ENCODE measurements at places on chromosomes 6 and 20.

DNA sequence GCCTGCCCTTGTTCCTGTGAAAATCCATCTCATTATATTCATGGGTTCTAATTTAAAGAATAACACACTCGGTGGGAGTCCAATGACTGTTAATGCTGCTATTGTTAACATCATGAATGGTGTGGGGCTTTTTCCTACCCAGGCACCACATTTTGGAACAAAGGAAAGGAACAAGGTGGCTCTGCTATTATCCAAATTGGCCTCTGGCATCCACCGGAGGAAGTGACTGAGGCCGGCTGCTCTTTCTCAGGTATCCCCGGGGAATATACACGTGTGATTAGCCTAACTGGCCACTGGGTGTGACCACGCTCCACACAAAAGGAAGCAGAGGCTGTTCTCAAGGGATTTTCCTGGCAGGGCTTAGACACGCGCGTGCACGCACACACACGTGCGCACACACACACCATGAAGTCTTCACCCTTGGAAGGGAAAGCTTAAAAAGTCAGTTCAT, 601.2 kb upstream of the ARID1B start:
- DNase-seq: no peak

- DNase-seq: no peak
Observed at GRCh38 chr6:148138573-148138972, 204.1 kb upstream of the SASH1 start.

GRCh38 chr20:49904440-49905214, 10.7 kb downstream of the SPATA2 start:
- DNase-seq: no peak

DNA sequence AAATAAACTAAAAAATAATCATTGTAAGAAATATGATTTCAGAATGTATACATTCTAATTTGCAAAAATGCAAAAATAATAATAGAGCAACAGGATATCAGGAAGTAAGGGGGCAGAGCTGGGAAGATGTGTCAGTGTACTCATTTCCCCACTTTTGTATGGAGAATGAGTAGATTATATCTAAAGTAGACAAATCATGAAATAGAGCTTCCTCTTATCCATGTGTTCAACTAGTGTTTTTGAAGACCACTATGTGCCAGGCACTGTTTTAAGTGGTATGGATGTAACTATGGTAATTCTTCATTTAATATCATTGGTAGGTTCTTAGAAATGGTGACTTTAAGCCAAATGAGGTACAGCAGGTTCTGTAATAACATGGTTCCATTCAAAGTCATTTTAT, 17.0 kb upstream of the BMP2 start:
- no peak for DNase-seq

DNA sequence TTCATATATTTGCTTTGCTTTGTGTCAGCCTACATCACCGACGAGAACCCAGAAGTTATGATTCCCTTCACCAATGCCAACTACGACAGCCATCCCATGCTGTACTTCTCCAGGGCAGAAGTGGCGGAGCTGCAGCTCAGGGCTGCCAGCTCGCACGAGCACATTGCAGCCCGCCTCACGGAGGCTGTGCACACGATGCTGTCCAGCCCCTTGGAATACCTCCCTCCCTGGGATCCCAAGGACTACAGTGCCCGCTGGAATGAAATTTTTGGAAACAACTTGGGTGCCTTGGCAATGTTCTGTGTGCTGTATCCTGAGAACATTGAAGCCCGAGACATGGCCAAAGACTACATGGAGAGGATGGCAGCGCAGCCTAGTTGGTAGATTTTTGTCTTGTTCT, 28.5 kb downstream of the DSE start:
- no peak for DNase-seq

- DNase-seq: no peak
Observed at GRCh38 chr6:6626187-6626586, 37.7 kb downstream of the LY86 start.

DNA sequence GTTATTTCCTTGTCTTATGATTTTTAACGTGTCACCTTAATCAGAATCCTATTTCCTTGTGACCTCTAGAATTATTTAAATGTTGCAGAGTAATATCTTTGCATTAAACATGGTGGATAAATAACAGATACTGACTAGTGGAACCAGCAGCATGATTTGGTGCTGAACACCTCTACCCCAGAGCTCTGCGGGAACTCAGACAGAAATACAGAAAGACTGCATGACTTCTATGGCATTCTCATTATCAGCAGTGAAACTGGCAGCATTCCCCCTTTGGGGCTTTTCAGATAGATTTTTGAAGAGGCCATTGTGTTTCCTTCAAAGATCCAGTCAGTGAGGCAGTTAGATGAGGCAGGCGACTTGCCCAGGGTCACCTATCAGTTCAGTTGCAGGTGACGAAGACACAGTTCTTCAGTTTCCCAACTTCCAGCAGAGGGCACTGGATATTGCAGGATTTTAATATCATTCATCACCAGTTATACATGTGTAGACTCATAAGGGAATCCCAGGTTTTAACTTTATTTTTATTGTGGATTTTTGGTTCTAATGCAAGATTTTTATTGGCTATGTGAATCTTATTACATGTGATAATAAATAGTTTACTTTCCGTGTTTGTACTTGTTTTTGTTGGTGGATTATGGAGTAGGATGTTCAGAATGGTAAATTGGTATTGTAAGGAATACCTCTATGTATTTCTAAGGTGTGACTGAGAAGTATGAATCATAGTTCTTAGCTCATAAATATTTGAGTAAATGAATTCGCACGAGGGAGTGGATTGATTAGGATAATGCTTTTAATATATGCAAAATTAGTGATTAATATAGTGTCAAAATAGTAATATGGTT, 81.3 kb downstream of the AFDN start:
- no peak for DNase-seq

GRCh38 chr6:121794630-121795029, 359.2 kb downstream of the GJA1 start:
- DNase-seq: no peak

GRCh38 chr6:56242346-56242745, 5.0 kb downstream of the COL21A1 start:
- DNase-seq: no peak

DNA sequence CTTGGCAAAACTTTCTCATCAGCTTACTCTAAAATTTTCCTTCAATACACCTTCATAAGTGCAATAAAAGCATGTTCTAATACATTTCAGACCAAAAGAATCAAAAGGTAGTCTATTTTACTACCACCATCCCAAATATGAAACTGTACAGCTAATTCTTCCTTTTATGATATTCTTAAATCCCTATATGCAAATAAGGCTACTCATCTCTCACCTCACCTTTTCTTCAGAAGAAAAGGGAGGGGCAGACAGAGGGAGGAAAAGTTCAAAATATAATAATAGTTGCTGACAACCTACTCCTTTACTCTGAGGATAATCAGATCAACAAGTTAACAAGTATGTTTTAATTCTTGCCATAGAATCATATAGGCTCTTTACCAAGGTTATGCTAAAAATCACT, 7.4 kb downstream of the C6orf120 start:
- no peak for DNase-seq

GRCh38 chr6:56387621-56388414, 140.4 kb upstream of the COL21A1 start:
- DNase-seq: no peak

DNA sequence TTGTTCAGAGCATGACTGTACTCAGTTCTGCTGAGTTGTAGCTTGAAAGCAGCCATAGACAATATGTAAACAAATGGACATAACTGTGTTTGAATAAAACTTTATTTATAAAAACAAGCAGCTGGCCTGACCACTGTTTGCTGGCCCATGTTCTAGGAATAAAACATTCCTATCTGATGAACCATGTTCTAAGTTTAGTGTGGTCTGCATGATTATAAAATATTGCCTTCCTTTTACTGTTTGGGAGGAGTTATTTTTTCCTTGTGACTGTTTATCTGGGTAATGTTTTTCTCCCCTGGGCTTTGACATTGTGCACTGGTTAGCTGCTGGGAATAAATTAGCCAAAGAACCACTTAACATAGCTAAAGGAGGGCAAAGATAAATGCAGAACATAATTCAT, 55.1 kb downstream of the CDS2 start:
- DNase-seq: no peak

GRCh38 chr6:157233156-157233555, 90.2 kb downstream of the TMEM242 start:
- DNase-seq: no peak

- DNase-seq: no peak
Observed at GRCh38 chr6:137873273-137873762, 6.3 kb downstream of the TNFAIP3 start.

GRCh38 chr6:157613011-157613522, 210.0 kb upstream of the SNX9 start:
- no peak for DNase-seq

DNA sequence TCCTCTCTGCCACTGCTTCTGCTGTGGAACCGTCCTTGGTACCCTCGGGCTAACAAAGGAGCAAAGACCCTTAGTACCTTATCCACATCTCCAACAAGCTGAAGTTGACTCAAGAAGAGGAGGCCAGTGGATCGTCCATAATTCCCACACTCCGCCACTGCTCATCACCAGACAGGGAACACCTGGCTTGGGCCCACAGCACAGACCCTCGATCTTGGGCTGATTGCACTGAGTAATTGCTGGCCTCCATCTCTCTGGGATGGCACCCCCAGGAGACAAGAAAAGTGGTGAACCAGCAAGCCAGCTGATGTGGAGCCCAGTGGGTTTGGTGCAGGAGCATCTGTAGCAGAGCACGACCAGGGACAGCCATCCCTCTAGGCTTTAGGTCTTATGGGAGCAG, 109.4 kb upstream of the GRIK2 start:
- no peak for DNase-seq

GRCh38 chr20:1017677-1018076, 15.6 kb upstream of the RSPO4 start:
- no peak for DNase-seq

DNA sequence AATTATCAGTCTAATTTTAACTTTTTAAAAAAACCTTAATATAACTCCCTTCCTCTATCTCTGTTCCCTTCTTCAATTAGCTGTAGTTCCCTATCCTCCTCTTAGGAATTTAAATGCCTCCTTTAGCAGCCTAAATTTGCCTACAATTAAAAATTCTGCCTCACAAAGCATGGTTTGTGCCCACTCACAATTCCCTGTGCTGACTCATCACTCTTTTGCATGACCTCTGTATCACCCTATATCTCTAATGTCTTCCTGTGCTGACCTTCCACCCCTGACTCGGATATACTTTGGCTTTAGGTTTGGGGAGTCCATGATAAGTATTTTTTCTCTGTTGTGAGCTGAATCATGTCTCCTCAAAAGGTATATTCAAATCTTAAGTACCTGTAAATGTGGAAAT, 253.6 kb downstream of the RNF144B start:
- DNase-seq: no peak

DNA sequence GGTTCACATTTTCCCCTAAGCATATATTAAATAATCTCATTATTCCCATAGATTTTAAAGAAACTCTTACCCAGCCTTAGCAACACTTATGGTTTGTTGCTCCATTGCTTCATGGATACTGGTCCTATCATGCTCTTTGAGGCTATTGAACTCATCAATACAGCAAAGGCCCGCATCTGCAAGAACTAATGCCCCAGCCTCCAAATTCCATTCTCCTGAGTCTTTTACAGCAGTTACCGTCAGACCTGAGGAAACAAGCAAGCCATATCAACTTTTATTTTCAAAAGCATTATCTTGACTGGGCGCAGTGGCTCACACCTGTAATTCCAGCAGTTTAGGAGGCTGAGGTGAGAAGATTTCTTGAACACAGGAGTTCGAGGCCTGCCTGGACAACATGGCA, 37.7 kb upstream of the ASF1A start:
- DNase-seq: no peak

DNA sequence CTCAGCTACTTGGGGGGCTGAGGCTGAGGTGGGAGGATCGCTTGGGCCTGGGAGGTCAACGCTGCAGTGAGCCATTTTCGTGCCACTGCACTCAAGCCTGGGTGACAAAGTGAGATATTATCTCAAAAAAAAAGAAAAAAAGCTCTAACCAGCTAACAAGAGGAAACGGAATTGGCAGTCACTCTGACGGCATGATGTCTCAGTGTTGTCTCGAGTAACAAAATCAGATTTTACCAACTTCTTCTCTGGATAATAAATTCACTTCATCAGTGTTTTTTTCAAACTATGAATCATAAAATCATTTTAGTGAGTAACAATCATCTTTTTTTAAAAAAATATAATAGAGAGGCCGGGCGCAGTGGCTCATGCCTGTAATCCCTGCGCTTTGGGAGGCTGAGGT, 12.6 kb downstream of the KIF16B start:
- DNase-seq: no peak

GRCh38 chr20:49210101-49210756, 9.0 kb upstream of the DDX27 start:
- no peak for DNase-seq

DNA sequence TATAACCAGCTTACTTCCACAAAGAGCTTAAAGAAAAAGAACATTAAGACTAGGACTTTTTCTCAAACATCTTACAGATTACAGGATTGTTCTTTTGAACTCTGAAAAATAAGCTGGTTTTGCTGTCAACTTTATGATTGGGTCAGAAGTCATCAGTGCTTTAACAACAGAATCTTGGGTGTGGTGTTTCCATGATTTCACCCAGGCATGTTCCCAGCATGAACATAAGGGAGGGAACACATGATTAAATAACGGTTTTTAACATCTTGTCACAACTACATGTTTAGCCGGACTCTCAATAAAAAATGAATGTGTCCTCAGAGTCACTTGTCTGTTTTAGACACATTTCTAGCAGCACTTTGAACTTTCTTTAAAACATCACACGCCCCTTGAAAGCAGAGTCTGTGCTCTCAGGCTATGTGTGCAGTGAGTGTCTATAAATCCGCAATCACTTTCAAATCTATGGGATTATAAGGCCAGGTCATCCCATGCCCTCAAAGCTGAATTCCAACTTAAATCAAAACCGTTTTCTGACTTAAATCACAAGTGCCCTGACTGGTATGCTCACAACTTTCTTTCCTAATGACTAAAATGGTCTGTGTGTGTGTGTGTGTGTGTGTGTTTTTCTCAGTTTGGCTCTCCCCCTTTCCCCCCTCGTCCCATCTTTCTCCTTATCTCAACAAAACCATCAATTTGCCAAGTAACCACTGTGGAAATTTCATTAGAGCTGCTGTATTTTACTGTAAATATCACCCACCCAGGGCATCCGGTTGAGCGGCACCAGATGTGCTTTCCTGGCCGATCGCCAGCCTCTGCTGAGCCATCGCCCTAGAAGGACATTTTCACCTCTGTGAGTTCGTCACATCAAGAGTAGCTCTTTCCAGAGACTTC, 216.8 kb upstream of the DTNBP1 start:
- peak; percentile 78 for DNase-seq

- DNase-seq: no peak
Observed at GRCh38 chr6:166244353-166245045, 63.7 kb downstream of the PRR18 start.

DNA sequence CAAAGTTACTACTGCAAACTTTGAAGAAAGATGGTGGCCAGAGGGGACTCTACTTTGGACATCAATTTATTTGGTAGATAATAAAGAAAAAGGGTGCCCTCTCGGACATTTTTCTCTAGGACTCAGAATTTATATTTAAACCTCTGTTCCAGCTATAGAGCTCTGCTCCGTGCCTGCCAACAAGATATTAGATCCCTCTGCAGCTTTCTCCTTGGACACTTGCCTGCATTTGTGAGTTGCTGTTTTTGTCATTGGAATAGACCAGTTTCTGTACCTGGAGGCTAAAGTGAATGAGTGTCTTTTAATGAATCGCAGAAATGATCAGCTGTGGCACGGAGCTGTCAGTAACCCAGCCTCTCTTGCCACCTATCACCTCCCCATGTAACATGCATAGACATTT, 253.5 kb downstream of the NRN1 start:
- no peak for DNase-seq

Data from left hindlimb (tissue), 1 donor.